ENCODE measurements at places on chromosomes 7 and 10. TPM values are rescaled to one million over a fixed set of nuclear protein-coding genes. Genes with fewer than 3 reads are reported as not detected.

- H3K4me1 ChIP-seq: no peaks in the 10 kb centered on the region
- peaks cover 24% of the 10 kb centered on the region for H3K27me3 ChIP-seq
- no peak for DNase-seq
- H3K27ac ChIP-seq: no peak overlapping the region
Observed at GRCh38 chr7:86647385-86648094, 3.8 kb downstream of the GRM3 start.

ETV1 gene
- 0.05 TPM for total RNA-seq

NPC1L1 gene
- total RNA-seq: not detected

GRCh38 chr7:132738254-132738653 lies 162.0 kb upstream of the PLXNA4 start:
- no peak overlapping the region for H3K27ac ChIP-seq
- DNase-seq: no peak
- no peak overlapping the region for H3K4me3 ChIP-seq
- peaks cover 4% of the 10 kb centered on the region for H3K4me1 ChIP-seq
- no peaks in the 10 kb centered on the region for H3K27me3 ChIP-seq

FGL2 gene
- 1.1 TPM for total RNA-seq

TMEM176A gene
- total RNA-seq: not detected

RTKN2 gene
- total RNA-seq: 8.8 TPM

GRCh38 chr7:50783303-50783702 lies 607 bp upstream of the GRB10 start:
- H3K4me1 ChIP-seq: peaks cover 15% of the 10 kb centered on the region
- DNase-seq: no peak
- peaks cover 43% of the 10 kb centered on the region for H3K27me3 ChIP-seq
- no peak overlapping the region for H3K27ac ChIP-seq
- H3K36me3 ChIP-seq: peaks cover 2% of the 10 kb centered on the region

DNA sequence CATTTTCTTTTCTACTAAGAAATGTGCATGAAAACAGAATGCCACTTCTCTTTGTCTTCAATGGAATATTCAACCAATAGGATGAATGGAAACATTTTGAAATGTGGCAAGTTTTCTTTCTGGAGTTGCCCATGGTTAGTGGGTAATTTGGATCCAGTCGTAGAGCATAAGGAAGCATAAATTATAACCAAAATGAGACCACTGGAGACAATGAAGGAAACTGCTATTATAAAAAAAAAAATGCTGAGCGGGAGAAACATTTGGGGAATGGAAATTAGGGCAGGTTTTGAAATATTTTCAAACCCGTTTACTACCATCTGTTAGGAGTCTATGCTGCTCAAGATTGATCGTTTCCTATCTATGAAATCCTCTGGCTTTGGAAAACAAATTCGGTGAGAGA lies 182.9 kb upstream of the PRKCQ start:
- DNase-seq: no peak
- no peak overlapping the region for H3K4me3 ChIP-seq
- H3K27me3 ChIP-seq: peaks cover 46% of the 10 kb centered on the region
- H3K4me1 ChIP-seq: no peaks in the 10 kb centered on the region
- no peak overlapping the region for H3K27ac ChIP-seq
- no peaks in the 10 kb centered on the region for H3K36me3 ChIP-seq

ASAH2 gene
- 2.4 TPM for total RNA-seq

DNA sequence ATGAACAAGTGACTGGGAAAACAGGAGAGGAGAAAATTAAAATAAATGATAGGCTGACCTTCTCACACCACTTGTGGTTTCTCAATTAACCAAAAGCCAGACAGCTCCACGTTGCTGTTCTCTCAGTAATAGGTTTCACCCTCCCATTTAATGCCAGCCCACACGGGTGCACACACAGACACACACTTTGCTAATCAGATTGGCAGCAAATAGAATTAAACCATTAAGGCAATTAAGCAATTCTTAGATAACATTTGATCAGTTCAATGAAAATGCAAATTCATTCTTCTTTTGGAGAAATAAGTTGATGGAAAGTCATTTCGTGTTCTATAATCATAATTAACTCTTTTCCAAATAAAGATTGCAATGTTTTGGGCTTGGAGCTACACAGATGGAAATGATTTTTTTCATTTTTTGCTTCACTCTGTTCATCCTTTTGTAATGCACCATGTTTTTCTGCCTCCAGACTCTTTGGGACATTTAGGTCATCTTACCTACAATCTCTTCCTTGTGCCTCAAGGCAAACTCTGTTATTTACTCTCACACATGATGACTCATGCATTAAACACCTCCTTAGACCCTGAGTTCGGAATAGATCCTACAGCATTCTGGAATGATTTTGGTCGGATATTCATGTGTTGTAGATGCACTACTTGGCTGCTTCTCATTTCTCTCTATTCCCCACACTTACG lies 700.7 kb downstream of the AUTS2 start:
- no peak overlapping the region for H3K4me3 ChIP-seq
- peaks cover 6% of the 10 kb centered on the region for H3K27me3 ChIP-seq
- no peaks in the 10 kb centered on the region for H3K36me3 ChIP-seq
- H3K4me1 ChIP-seq: peaks cover 27% of the 10 kb centered on the region
- no peak for DNase-seq

GRCh38 chr7:107048783-107049418 lies 4.4 kb downstream of the PRKAR2B start:
- no peaks in the 10 kb centered on the region for H3K36me3 ChIP-seq
- peaks cover 15% of the 10 kb centered on the region for H3K4me1 ChIP-seq
- no peak overlapping the region for H3K4me3 ChIP-seq
- no peak overlapping the region for H3K27ac ChIP-seq
- no peak for DNase-seq

GRCh38 chr7:119733127-119733879 lies 539.7 kb upstream of the KCND2 start:
- H3K27ac ChIP-seq: no peak overlapping the region
- no peak overlapping the region for H3K4me3 ChIP-seq

- H3K4me1 ChIP-seq: peaks cover 11% of the 10 kb centered on the region
- H3K27ac ChIP-seq: no peak overlapping the region
- H3K4me3 ChIP-seq: no peak overlapping the region
- H3K27me3 ChIP-seq: no peaks in the 10 kb centered on the region
- DNase-seq: no peak
Observed at GRCh38 chr7:2932402-2933251, 88.5 kb upstream of the GNA12 start.

- no peaks in the 10 kb centered on the region for H3K4me1 ChIP-seq
- H3K36me3 ChIP-seq: no peaks in the 10 kb centered on the region
- H3K27ac ChIP-seq: no peak overlapping the region
- no peak overlapping the region for H3K4me3 ChIP-seq
Observed at GRCh38 chr7:135519233-135519688, 9.4 kb upstream of the CNOT4 start.

ANKRD30A gene
- not detected for total RNA-seq

DNA sequence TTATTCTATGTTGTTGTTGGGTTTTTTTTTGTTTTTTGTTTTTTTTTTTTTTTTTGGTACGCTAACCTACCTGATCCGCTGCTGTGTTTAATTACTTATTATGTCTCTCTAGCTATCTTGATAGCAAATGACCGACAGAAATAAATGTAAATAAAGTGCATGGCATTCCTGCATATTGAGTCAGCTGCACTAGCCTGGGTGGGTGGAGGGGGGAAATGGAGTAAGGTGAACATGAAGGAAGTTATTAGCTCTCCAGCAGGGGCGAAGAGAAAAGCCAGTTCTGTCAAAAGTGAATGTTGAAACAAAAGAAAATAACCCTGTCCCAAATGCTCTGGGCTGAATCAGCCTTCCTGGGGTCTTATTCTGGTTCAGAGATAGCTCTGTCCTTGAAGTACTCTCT lies 210.7 kb upstream of the MDFIC start:
- H3K4me3 ChIP-seq: no peak overlapping the region
- H3K27me3 ChIP-seq: no peaks in the 10 kb centered on the region
- H3K36me3 ChIP-seq: no peaks in the 10 kb centered on the region

GRCh38 chr10:71124921-71125748 lies 87.2 kb upstream of the UNC5B start:
- H3K27ac ChIP-seq: no peak overlapping the region
- H3K4me3 ChIP-seq: no peak overlapping the region
- peaks cover 30% of the 10 kb centered on the region for H3K27me3 ChIP-seq
- H3K4me1 ChIP-seq: peaks cover 7% of the 10 kb centered on the region
- no peak for DNase-seq

FAM237B gene
- not detected for total RNA-seq

KNDC1 gene
- 0.07 TPM for total RNA-seq

DNA sequence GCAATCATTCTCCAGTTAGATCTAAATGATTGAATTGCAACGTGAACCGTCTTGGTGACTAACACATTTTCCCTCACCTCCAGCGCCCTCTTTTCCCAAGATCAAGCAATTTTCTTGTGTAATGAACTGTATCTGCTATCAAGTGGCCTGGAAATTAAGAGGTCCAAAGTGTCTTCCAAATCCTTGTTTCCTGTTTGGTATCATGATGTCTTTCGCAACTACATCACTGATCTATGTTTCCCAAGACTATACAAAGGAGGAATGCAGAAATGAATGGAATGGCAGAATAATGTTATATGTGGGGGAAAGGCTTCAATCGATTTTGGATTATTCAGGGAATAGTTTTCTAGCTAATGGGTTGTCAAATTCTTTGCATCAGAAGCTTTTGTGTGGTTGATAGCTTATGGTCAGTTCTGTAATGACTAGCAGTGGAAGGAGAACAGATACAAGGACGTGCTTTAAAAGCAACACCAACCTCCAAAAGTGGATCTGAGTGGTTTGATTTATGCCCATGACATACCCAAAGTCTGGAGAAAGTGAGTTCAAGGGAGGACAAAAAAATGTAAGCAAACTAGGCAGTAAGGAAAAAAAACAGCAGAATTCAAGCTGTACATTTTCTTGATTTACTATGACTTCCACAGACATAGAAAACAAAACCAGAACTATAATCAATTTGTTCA lies 14.6 kb upstream of the ZEB1 start:
- no peak for DNase-seq
- peaks cover 4% of the 10 kb centered on the region for H3K36me3 ChIP-seq
- H3K4me3 ChIP-seq: no peak overlapping the region
- H3K4me1 ChIP-seq: peaks cover 4% of the 10 kb centered on the region

VWDE gene
- 3.5 TPM for total RNA-seq

CDC14C gene
- not detected for total RNA-seq

DNA sequence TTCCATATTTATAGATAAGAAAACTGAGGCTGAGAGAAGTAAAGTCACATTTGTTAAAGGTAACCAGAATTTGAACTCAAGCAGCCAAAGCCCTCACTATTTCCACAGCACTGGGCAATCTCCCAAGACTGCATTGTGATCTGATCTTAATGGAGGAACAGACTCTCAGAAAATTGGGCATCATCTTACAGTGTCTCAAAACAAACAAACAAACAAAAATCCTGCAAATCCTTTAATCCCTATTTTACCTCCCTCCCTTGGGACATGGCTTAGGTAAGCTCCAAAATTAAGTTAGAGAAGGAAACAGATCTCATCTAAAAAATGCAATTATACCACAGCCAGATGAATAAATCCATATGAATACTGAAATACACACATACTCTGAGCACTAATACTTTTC lies 57.5 kb downstream of the FHIP2A start:
- no peak overlapping the region for H3K4me3 ChIP-seq
- H3K27ac ChIP-seq: no peak overlapping the region
- H3K27me3 ChIP-seq: peaks cover 28% of the 10 kb centered on the region
- no peak for DNase-seq
- H3K4me1 ChIP-seq: peaks cover 18% of the 10 kb centered on the region

DNA sequence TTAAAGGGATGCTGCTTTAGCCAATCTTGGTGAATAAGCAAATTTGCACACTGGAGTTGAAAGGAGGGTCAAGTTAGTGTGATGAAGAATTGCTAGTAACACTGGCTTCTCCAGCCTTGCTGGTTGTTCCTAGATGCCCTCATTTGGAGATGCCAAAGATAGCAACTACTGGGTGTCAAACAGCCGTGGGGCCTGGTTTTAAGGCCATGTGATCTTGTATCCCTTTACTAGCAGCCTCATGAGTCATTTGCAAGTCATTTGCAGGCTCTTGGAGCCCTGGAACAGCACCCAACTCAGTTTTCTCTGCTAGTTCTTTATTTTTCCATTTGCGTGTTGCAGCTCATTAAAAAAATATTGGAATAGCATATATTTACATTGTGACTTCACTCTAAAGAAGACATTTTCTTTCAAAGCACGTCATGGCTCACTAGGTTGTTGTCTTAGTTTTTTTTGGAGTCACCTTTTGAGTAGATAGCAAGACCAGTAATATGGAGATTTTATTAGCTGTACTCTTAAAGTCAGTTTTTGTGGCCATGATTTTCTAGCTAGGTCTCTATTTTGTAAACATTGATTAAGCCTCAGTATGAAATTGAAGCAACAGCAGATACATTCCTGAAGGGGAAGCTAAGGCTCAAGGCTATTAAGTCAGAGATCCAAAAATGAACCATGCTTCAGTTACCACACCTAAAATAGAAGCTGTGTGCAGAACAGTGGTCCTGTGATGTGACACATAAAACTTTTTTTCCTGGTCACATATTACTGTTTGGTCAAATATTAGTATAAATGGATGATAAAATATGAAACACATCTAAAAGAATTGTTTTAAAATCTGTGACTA lies 1.3 kb downstream of the LSMEM1 start:
- no peak for DNase-seq
- H3K27ac ChIP-seq: no peak overlapping the region
- no peaks in the 10 kb centered on the region for H3K27me3 ChIP-seq
- no peaks in the 10 kb centered on the region for H3K36me3 ChIP-seq
- H3K4me1 ChIP-seq: peaks cover 7% of the 10 kb centered on the region

- no peak overlapping the region for H3K4me3 ChIP-seq
- H3K4me1 ChIP-seq: no peaks in the 10 kb centered on the region
- H3K27ac ChIP-seq: no peak overlapping the region
- no peaks in the 10 kb centered on the region for H3K36me3 ChIP-seq
- no peak for DNase-seq
Observed at GRCh38 chr7:46450425-46450824, 529.4 kb upstream of the IGFBP3 start.

DNA sequence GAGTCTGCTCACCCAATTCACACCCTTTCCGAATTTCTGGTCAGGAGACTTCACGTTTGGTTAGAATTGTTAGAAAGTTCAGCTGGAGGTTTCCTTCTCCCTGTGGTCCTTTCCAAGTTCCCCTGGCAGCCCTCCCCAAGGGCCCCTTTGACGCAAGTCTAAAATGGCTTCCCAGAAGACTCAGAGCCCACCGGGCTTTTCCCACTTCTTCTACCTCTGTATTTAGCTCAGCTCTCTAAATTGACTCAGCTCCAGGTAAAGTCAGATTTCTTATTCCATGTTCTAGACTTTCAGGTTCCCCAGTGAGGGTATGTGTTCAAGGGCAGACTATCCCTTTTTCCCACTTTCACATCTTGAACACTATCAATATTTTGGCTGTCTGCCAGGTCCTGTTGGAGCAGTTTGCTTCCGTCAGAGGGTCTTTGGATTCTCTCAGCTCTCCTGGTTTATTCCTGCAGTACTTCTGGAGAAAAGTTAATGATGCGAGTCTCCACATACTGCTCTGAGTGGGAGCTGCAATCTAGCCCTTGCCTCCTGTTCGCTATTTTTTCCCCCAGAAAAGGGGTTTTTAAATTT lies 53.1 kb upstream of the ZNF273 start:
- no peaks in the 10 kb centered on the region for H3K4me1 ChIP-seq
- DNase-seq: no peak
- no peaks in the 10 kb centered on the region for H3K36me3 ChIP-seq

CPVL gene
- total RNA-seq: not detected

Data from activated CD4-positive, alpha-beta T cell treated with anti-CD3 and anti-CD28 coated beads, Interleukin-2, amount 10 ng/mL, durations not matched to agents 7 days and 5 days (primary cell).